CD4-positive, alpha-beta T cell treated with Interleukin-1 beta for 1 hour (primary cell): ENCODE measurements at places on chromosomes 6 and 20.

GRCh38 chr6:45737331-45738056 lies 278.2 kb downstream of the CLIC5 start:
- DNase-seq = no peak

- no peak for DNase-seq
Measured at GRCh38 chr20:63461104-63461763, 11.2 kb downstream of the KCNQ2 start.

- peak; percentile 27 for DNase-seq
Measured at GRCh38 chr20:57458400-57459160, 66.4 kb downstream of the CTCFL start.

GRCh38 chr6:30884521-30885480 lies 482 bp downstream of the DDR1 start:
- peak; percentile 29 for DNase-seq

- DNase-seq = no peak
Measured at GRCh38 chr20:47887477-47888080, 102.3 kb upstream of the SULF2 start.

DNA sequence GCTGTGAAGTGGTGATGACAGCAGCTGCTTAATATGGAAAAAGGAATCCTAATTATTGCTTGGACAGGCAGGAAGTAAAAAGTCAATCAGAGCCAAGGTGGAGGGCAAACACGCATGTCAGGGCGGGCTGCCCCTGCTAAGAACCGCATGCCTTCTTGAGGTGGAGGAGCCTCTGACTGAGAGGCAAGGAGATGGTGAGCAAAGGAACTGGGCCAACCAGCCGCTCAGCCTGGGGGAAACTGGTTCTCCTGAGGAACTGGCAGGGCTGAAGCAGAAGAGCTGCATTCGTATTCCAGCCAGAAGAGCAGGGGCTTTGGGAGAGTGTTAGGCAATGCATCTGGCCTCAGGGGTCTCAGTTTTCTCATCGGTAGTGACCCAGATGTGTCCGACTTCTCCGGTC lies 13.1 kb upstream of the MLN start:
- no peak for DNase-seq

GRCh38 chr6:69202768-69203167 lies 567.7 kb downstream of the ADGRB3 start:
- DNase-seq = no peak

DNA sequence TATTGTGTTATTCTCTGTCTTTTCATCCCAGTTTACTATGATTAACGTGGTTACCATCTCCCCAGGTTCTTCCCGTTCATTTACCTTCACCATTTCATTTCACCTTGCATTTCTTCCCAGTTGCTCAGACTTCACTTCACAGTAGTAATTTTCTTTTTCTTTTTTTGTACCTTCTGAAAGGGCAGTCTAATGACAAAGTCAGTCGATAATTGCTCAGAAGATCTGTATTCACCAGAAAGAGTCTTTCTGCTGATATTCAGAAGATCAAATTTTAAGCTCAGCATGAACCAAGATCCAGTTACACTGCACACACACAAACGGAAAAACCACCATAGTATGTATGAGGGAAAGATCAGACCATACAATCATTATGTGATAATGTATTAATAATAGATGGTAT lies 265.5 kb downstream of the ADGB start:
- DNase-seq = no peak

DNA sequence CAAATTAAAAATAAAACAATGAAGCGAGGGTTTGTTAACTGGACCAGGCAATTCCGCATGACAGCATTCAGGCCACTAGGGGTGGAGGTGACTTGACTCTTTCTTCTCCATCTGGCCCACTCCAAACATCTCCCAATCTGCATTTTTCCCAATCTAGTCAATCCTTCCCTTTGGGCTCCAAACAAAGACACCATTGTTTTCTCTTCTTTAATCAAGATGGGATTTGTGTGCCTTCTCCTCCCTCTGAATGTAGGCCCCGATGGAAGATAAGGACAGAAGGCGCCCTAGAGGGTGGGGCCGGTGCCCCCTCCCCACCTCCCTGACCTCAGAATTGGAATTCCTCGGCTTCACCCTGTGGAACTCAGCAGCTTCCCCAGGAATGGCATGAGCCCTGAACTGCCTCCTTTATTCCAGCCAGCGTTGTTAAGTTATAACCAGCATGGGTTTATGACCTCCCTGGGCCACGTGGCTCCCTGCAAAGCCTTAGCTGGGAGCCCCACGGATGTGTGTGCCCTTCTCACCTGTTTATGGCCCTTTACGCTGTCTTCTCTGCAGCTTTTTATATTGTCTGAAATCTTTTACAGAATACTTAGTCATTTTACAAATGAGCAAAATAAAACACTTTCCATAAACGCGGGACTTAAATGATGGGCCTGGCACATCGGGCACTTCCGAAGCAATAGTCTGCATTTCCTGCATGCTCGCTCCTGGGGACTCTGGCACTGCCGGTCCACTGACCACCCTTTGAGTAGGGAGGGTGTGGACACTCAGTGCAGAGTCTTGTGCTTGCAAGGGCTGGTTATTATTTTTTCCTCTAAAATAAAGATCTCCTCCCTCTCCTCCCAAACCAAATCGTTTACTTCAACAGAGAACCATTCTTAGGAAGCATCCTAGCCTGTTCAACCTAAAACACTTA lies 24.5 kb downstream of the OVOL2 start:
- DNase-seq = no peak

DNA sequence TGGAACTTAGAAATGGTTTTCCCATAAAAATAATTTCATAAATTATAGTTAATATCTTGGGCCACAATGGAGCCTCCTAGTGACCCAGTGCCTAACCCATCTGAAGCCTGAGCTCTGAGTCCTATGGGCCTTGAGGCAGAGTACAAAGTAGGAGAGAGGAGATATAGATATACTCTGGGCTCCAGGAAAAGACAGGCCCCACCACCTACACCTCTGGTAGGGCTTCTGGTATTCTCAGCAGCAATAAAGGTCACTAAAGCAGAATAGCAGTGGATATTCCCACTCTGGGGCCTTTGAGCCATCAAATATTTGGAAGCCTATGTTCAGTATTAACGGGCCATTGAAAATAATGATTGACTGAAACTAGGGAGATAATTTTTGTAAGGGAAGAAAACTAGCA lies 24.1 kb downstream of the CYP39A1 start:
- DNase-seq = no peak
